ENCODE measurements at places on chromosomes 12 and 14.
A peak's percentile ranks its signal among the peaks of the same experiment; 100 is the strongest.

- DNase-seq: no peak
Measured at GRCh38 chr14:94796278-94796677, 26.4 kb upstream of the GSC start.

- DNase-seq: no peak
Measured at GRCh38 chr12:54004841-54005530, 3.8 kb upstream of the HOXC8 start.

DNA sequence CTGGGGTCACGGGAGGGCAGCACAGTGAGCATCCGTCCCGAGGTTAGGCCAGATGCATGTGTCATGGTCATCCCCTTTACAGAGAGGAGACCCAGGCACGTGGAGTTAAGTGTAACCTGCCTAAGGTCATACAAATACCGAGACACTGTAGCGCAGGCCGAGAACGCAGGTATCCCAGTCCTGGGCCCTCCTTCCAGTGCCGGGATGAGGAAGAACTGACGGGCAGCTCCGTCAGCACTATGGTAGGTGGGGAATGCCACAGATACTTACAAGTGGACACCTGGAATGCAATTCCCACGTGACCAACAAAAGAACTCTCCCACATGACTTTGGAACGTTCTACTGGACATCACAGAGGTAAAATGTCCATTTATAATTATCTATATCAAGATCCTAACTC, 8.7 kb upstream of the TMEM229B start:
- no peak for DNase-seq

DNA sequence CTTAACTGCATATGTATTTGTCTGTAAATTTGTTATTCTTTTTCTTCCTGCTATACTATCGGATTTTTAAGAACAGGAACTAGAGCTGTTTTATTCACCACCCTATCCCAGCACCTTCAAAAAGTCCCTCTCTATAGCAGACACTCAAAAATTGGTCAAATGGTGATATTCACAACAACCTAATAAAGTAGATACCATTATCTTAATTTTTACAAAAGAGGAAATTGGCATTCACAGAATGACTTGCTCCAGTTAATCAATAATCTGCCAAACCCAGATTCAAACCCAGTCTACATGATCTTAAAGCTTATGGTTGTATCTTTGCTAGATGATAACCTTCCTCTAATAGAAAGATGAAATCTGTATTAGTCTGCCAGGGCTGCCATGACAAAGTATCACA, 426.6 kb downstream of the EGLN3 start:
- DNase-seq: no peak

- no peak for DNase-seq
Measured at GRCh38 chr12:91616416-91616815, 433.8 kb upstream of the DCN start.

DNA sequence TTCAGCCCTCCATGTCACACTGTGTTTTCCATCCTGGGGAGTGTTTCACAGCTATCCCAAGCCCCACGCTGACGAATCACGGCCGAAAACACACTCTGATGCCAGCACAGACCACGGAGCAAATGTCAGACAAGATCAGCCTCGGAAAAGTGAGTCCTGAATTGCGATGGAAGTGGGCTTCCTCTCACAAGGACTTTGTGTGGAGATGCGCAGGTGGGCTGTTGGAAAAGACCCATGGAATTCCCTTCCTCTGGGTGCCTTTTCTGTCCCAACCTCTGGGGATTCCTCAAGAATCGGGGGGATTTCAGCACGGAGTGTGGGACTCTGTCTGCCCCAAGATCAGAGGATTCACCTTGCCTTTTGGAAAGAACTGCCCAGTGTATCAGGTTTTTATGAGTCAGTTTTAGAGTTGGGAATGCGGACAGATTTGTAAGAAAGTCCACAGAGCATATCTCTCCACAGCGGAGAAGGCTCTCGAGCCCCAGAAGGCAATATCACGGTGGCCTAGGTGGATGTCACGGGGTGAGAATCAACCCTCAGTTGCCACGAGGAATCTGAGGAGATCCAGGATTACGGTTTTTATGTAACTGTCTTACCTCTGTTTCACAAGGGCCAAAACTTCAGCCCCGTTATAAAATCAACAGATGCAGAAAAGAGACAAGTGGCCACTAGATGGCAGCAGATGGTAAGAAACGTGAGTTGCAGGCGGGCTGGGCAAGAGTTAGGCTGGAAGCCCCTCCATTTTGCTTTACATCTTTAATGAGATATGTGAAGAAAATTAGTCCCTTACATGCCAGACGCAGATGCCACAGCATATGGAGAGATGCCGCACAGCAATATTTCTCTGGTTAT, 201.9 kb downstream of the DAD1 start:
- no peak for DNase-seq

GRCh38 chr12:125329239-125330102, 264.2 kb downstream of the AACS start:
- DNase-seq: no peak

- DNase-seq: no peak
Measured at GRCh38 chr14:25049093-25049567, 817 bp downstream of the STXBP6 start.

GRCh38 chr12:52119398-52120254, 40.1 kb downstream of the SMIM41 start:
- DNase-seq: no peak

DNA sequence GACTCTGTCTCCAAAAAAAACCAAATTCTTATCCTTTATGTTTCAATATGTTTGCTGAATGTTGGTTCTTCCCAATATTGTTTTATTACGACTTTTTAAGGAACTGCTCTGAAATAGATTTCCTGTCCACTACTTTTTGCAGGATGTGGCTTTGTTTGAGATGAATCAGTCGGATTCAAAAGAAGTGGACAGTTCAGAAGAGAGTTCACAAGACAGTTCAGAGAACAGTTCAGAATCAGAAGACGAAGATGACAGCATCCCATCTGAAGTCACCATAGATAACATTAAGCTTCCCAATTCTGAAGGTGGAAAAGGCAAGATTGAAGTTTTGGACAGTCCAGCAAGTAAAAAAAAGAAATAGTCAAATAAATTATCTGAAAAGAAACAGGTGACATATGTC, 8.2 kb downstream of the NOPCHAP1 start:
- no peak for DNase-seq

GRCh38 chr14:91599994-91600393, 89.9 kb upstream of the PPP4R3A start:
- no peak for DNase-seq

DNA sequence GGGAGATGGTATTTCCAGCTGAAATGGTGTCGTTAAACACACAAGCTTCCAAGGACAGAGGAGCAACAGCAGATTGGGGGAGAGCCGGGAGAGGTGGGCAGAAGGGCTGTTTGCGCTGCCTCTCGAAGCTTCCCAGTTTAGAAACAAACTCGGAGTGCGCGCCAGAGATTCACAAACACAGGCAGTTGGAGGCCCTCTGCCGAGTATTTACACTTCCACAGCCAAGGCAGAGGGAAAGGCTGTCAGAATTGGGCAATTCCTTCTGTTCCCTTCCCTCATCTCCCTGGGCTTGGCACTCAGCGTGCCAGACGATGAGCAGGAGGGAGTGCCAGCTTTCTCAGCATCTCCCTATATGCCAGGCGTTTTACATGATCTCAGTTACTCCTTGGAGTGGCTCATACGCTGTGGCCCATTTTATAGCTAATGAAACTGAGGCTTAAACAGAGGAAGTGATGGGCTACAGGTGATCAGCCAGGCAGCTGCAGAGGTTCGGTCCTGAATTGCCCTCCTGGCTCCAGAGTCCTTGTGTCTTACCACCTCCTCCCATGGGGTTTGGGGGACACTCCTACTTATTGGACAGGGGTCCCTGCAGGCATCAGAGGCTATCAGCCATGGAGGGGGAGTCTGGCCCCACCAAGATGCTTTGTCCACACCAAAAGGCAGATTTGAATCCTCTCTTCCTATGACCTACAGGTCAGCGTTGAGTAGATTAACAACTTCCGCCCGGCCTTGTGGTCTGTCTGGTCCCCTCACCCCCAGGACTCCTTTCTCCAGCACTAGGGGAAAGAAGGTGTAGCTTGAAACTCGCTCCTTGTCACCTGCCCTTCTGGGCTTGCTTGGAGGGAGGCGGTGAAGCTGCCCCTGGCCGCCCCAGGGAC, 3.1 kb downstream of the FAM222A start:
- no peak for DNase-seq

DNA sequence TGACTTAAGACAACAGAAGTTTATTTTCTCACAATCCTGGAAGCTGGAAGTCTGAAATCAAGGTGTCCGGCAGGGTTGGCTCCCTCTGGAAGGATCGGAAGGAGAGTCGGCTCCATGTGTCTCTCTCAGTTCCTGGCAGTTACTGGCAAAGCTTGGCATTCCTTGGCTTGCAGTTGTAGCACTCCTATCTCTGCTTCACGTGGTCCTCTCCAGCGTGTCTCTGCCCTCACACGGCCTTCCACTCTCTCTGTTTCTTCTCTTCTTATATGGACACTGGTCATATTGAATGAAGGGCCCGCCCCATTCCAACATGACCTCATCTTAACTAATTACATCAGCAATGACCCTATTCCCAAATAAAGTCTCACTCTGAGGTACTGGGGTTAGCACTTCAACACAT, 60.1 kb upstream of the TUNAR start:
- no peak for DNase-seq

DNA sequence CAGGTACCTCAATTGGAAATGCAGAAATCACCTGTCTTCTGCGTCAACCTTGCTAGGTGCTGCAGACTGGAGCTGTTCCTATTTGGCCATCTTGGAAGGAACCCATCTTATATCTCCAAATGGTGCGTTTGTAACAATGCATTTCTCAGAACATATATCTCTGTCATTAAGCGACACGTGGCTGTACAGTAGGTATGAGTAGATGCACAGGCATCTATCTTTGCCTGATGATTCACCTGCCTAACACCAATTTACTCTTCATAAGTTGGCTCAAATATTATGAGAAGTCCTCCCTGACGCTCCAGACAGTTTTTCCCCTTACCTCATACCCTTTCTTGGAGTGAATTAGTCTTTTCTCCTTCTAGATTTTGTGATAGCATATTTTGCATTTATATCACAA, 44.2 kb downstream of the GPR137C start:
- DNase-seq: no peak

GRCh38 chr14:95431199-95432143, 85.0 kb downstream of the SYNE3 start:
- no peak for DNase-seq

DNA sequence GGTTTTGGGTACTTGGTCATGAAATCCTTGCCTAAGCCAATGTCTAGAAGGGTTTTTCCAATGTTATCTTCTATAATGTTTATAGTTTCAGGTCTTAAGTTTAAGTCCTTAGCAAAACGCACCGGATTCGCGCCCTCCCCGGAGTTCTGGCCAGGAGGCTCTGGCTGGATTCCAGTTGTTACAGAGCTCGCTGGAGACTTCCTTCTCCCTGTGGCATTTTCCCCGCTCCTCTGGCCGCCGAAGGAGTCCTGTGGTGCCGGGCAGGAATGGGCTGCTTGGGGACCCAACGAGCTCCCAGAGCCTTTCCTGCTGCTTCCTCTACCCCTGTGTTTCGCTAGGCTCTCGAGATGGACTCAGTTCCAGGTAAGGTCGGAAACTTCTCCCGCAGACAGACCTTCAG, 335.9 kb downstream of the AEBP2 start:
- DNase-seq: no peak

DNA sequence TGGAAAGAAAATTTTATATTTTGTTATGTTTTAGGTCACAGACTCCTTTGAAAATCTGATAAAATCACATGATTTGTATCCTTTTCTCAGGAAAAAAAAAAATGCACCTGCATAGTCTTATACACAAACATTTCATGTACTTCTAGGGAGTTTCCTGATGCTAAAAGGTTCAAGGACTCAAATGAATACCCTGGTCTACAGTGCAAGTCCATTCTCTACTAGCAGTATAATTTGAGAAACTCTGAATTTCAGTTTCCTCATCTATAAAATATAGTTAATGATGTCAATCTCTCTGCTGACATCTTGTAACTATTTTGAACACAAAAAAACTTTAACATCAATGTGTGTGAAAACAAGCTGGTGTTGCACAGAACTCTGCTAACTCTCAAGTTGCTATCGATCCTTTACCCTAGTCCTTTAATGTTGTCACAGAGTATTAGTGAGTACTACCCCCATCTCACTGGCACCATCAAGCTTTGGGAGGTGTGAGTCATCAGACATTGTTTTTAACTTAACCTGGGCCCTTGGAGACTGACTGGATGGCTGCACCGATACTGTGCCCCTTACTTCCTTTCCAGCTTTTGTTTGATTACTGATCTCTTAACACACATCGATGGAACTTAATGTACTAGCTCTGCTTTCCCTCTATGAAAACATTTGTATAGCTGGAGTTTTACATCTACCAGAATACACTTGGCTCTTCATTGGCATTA, 251.9 kb upstream of the SOX5 start:
- no peak for DNase-seq

DNA sequence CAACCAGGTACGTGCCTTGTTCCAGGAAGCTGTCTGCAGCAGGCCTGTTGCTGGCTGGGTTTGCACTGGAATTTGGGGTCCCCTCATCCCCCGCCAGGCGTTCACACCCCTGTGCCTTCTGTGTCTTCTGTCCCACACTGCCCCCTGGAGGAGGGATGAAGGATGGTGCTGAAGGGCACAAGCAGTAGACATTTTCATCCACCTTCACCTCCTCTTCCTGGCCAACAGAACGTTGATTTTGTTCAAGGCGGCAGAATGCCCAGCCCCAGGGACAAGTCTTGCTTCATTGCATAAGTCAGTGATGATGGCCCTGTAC, 122.1 kb downstream of the CALM1 start:
- DNase-seq: peak; percentile 20

DNA sequence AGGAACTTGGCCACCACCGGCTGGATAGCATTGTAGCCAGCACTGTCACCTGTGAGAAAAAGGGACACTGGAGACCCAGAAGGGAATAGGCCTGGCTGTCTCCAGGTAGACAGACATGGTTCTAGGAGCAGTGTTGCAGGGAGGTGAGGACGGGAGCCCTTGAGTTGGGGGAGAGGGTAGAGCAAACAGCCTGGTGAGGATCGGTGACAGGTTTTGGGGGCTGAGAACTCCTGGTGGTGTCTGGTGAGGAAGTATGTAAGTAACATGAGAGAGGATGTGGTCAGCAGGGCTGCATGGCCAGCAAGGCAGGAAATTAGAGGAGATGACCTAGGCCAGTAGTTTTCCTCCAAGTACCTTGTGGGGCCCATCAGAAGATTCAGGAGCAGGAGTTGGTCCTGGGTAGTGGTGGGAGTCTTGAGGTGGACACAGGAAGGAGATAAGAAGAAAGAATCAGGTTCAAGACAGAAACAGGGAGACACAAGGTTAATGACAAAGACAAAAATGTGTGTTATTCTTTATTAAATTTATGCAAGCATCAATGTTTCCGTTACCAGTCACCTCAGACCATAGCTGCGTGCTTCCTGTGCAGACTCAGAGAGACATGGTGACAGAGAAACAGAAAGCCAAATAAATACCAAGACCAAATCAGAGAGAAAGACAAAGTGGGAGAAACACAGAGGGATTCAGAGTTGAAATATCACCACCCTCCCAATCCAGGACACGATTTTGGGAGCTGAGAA, at the start of gene ARHGAP9:
ARHGAP9 (minus strand) TSS at position 491 of the 740 bp plus-strand sequence; CDS start at position 31, 460 bp downstream.
- no peak for DNase-seq

DNA sequence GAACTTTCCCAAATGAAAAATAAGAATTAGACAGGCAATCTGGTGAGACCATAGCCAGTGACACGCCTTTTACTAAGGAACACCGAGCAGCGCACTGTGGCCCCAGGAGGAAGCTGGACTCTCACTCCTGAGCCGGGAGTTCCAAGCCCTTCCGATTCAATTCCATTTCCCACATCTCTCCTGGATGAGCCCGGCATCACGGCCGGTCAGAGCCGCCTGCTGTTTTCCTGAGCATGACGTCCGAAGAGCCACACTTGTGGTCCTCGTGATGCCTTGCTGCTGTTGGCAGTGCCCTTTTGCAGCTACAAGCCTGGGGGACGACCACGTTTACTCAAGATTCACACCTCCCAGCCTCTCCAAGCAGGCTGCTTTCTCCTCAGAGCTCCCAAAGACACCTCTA, 40.8 kb downstream of the FBXL14 start:
- no peak for DNase-seq

GRCh38 chr14:56224229-56224628, 106.0 kb downstream of the PELI2 start:
- no peak for DNase-seq

All from stimulated activated CD8-positive, alpha-beta memory T cell treated with anti-CD3 and anti-CD28 coated beads, Interleukin-15, amount 100 ng/mL, for 24 hours (primary cell).